ENCODE measurements at places on chromosomes 7 and 10. TPM values are rescaled to one million over a fixed set of nuclear protein-coding genes. Genes with fewer than 3 reads are reported as not detected.

GRCh38 chr7:112495810-112496462, 15.1 kb downstream of the LSMEM1 start:
- DNase-seq = no peak
- H3K4me1 ChIP-seq = peaks cover 18% of the 10 kb centered on the region
- H3K36me3 ChIP-seq = peaks cover 2% of the 10 kb centered on the region
- H3K27ac ChIP-seq = peak overlapping the region; percentile 42
- H3K4me3 ChIP-seq = no peak overlapping the region
- H3K27me3 ChIP-seq = peaks cover 2% of the 10 kb centered on the region

GRCh38 chr10:55747244-55747643, 613.8 kb downstream of the ZWINT start:
- H3K36me3 ChIP-seq = no peaks in the 10 kb centered on the region
- H3K27me3 ChIP-seq = peaks cover 5% of the 10 kb centered on the region
- no peak overlapping the region for H3K27ac ChIP-seq
- no peak overlapping the region for H3K4me3 ChIP-seq

DNA sequence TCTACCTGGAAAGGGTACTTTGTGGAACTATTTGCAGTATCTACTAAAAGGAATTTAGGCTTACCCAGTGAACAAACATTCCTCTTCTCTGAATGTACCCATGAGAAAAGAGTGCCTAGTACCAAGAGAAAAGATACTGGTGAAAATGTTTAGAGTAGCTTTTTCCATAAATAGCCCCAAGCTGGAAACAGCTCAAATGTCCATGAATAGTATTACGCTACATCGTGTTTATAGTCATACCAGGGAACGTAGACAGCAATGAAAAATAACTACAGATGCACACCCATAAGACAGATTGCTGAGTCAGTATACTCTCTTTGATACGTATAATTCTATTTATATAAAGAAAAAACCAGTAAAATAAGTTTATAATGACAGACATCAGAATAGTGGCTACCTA, 285.9 kb downstream of the KLF6 start:
- DNase-seq = no peak
- no peaks in the 10 kb centered on the region for H3K36me3 ChIP-seq
- H3K4me1 ChIP-seq = peaks cover 56% of the 10 kb centered on the region
- H3K4me3 ChIP-seq = no peak overlapping the region
- no peaks in the 10 kb centered on the region for H3K27me3 ChIP-seq
- H3K27ac ChIP-seq = peak overlapping the region; percentile 67

DNA sequence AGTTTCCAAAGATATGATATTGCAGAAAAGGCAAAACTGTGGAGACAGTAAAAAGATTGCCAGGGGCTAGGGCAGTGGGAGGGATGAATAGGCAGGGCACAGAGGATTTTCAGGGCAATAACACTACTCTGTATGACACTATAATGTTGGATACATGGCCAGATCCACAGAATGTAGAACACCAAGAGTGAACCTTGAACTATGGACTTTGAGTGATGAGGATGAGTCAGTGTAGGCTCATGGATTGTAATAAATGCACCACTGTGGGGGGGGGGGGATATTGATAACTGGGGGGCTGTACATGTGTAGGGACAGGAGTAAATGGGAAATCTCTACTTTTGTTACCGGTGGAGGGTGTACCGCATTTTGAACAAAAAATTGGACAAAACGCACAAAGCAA, 77.4 kb downstream of the ALOX5 start:
- H3K4me1 ChIP-seq = peaks cover 8% of the 10 kb centered on the region
- no peaks in the 10 kb centered on the region for H3K27me3 ChIP-seq
- H3K27ac ChIP-seq = no peak overlapping the region

DNA sequence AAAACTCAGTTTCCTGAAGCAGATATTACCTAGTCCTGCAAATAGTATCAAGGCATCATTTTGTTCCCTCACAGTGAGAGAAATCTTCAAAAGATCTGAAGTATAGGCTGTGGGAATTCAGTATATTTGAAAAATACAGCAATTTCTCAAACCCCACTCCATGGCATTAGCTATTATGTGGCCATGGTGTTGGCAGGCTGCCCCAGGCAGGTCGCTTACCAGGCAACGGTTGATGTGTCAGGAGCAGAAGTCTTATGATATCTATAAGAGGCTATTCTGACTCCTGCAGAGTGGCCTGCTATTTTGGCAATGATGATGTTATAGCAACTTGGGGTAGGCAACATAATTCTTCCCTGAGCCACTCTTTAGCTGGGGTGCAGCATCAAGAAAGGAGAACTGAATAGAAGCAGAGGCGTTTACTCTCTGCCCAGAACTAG, 187.9 kb downstream of the PLXDC2 start:
- peak overlapping the region; percentile 90 for H3K27ac ChIP-seq
- peak overlapping the region; percentile 29 for H3K4me3 ChIP-seq
- no peak for DNase-seq
- H3K36me3 ChIP-seq = peaks cover 12% of the 10 kb centered on the region
- H3K27me3 ChIP-seq = no peaks in the 10 kb centered on the region

GRCh38 chr10:21985541-21985940, 18.0 kb downstream of the DNAJC1 start:
- H3K36me3 ChIP-seq = peaks cover 3% of the 10 kb centered on the region
- peaks cover 21% of the 10 kb centered on the region for H3K4me1 ChIP-seq
- DNase-seq = no peak
- H3K4me3 ChIP-seq = no peak overlapping the region
- H3K27me3 ChIP-seq = no peaks in the 10 kb centered on the region

GRCh38 chr7:32892521-32893206, 1.1 kb upstream of the KBTBD2 start:
- peak overlapping the region; percentile 97 for H3K27ac ChIP-seq

- H3K27me3 ChIP-seq = no peaks in the 10 kb centered on the region
- DNase-seq = no peak
- H3K36me3 ChIP-seq = no peaks in the 10 kb centered on the region
- H3K4me1 ChIP-seq = no peaks in the 10 kb centered on the region
These were observed 601.4 kb upstream of the MGMT start for GRCh38 chr10:128865436-128866195.

- peak; percentile 74 for DNase-seq
- peaks cover 11% of the 10 kb centered on the region for H3K27me3 ChIP-seq
These were observed 561 bp downstream of the FGFR2 start for GRCh38 chr10:121597504-121598262.

GRCh38 chr7:37119296-37119860, 329.3 kb downstream of the ELMO1 start:
- no peak for DNase-seq
- H3K27me3 ChIP-seq = peaks cover 6% of the 10 kb centered on the region
- peak overlapping the region; percentile 71 for H3K27ac ChIP-seq
- H3K4me1 ChIP-seq = peaks cover 10% of the 10 kb centered on the region

- H3K27ac ChIP-seq = no peak overlapping the region
- peaks cover 4% of the 10 kb centered on the region for H3K36me3 ChIP-seq
- DNase-seq = no peak
- H3K4me1 ChIP-seq = peaks cover 85% of the 10 kb centered on the region
- H3K4me3 ChIP-seq = no peak overlapping the region
- no peaks in the 10 kb centered on the region for H3K27me3 ChIP-seq
These were observed 119.6 kb downstream of the ZMIZ1 start for GRCh38 chr10:79188154-79188965.

DNA sequence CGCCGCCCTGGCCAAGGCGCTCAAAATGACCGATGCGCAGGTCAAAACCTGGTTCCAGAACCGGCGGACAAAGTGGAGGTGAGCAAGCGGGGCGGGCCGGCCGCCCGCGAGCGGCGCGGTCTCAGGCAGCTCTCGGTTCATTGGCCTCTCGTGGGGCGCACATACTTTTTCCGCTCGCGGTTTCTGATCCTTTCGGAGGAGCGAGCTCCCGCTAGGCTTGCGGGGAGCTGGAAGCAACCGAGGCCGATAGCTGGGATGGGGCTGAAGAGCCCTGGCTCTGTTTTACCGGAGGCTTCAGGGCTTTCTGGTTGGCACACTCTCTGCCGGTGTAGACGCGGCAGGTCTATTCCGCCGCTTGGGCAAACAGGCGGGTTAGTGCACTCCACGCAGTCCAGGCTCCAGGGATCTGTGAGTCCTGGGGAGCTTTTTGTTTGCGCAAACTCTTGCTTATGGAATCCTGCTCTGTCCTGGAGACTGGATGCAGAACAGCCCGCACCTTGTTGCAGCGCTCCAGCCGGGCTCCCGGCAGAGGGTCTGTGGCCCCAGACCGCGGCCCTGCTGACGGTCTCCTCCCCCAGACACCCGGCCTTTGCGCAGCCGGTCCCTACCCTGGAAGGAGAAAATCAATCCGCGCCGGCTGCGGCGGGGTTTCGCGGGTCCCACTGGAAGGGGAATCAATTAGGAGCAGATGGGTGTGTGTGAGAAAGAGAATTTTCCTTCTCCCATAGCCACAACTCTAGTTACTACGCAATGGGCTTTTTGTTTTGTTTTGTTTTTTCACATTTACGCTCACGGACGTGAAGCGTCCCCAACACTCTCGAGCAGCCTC, 3.4 kb downstream of the TLX1 start:
- H3K27me3 ChIP-seq = peaks cover 78% of the 10 kb centered on the region
- no peak overlapping the region for H3K27ac ChIP-seq
- no peak overlapping the region for H3K4me3 ChIP-seq
- peaks cover 23% of the 10 kb centered on the region for H3K4me1 ChIP-seq

- no peak overlapping the region for H3K4me3 ChIP-seq
- DNase-seq = no peak
- H3K27ac ChIP-seq = no peak overlapping the region
- H3K36me3 ChIP-seq = no peaks in the 10 kb centered on the region
- H3K4me1 ChIP-seq = peaks cover 9% of the 10 kb centered on the region
These were observed 16.1 kb downstream of the COL28A1 start for GRCh38 chr7:7519528-7519927.

DNA sequence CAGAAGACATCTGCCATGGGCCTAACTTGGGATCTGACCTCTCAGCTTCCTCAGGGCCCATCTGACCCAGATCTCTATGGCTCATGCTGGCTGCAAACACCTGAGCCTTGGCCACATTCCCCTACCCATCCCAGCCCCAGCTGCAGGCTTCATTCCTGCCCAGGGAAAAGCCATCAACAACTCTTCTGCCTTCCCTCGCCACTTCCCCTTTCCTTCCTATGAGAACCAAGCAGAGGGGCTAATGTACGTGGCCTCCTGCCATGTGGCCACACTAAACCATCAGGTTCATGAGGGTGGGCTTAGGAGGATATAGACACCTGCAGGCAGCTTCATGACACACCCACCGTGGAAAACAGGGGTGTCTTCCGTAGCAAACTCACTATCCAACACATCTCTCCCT, 312.2 kb downstream of the GALNT17 start:
- H3K4me1 ChIP-seq = peaks cover 26% of the 10 kb centered on the region
- no peak overlapping the region for H3K4me3 ChIP-seq
- H3K36me3 ChIP-seq = peaks cover 11% of the 10 kb centered on the region
- DNase-seq = no peak
- H3K27ac ChIP-seq = no peak overlapping the region

- H3K4me1 ChIP-seq = peaks cover 49% of the 10 kb centered on the region
- DNase-seq = no peak
- peak overlapping the region; percentile 49 for H3K27ac ChIP-seq
- H3K27me3 ChIP-seq = no peaks in the 10 kb centered on the region
- H3K4me3 ChIP-seq = no peak overlapping the region
- H3K36me3 ChIP-seq = no peaks in the 10 kb centered on the region
These were observed 62.4 kb downstream of the THNSL1 start for GRCh38 chr10:25078658-25079431.

- DNase-seq = no peak
- peaks cover 34% of the 10 kb centered on the region for H3K36me3 ChIP-seq
- H3K4me1 ChIP-seq = no peaks in the 10 kb centered on the region
- no peak overlapping the region for H3K27ac ChIP-seq
These were observed 51.3 kb downstream of the POLL start for GRCh38 chr10:101536800-101537199.

- H3K4me1 ChIP-seq = peaks cover 16% of the 10 kb centered on the region
- H3K27me3 ChIP-seq = no peaks in the 10 kb centered on the region
- DNase-seq = no peak
- H3K36me3 ChIP-seq = no peaks in the 10 kb centered on the region
- H3K4me3 ChIP-seq = no peak overlapping the region
These were observed 61.7 kb downstream of the PROSER2 start for GRCh38 chr10:11884706-11885423.

GRCh38 chr10:108521827-108522492, 1357.5 kb upstream of the SORCS1 start:
- DNase-seq = no peak
- H3K27ac ChIP-seq = no peak overlapping the region
- no peaks in the 10 kb centered on the region for H3K4me1 ChIP-seq
- no peak overlapping the region for H3K4me3 ChIP-seq

DNA sequence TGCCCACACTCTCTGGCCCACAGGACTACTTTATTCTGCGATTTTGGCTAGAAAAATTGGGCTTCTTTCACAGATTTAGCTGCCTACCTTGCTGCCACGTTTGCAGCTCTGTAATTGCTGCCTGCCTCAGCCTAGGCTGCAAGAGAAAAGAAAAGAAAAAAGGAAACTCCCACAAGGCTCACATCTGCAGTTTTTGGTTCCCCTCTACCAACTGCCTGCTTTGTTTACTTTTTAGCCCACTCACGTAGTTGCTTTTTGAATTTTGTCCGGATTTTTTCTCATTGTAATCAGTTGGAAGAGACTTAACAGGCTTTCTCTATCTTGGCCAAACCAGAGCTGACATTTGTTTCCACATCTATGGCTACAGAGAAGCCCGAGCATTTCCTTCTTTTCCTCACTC, 24.3 kb downstream of the SUN3 start:
- DNase-seq = no peak
- H3K4me3 ChIP-seq = no peak overlapping the region
- no peaks in the 10 kb centered on the region for H3K27me3 ChIP-seq

DNA sequence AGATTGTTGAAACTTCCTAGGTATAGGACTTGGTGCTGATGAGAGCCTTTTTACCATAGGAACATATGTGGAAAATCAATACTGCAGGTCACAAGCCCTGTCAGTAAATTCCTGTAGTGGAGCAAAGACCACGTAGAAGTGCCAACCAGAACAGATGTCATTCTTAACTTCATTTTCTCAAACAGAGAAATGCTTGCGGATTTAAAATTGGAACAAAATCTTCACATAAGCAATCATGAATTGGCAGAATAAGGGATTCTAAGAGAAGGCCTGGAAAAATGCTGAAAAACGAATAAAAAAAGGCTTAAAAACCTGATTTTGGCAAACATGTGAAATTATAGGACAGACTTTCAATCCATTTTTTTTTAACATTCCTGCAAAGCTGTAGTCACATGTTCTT, 80.8 kb upstream of the SMIM30 start:
- no peak overlapping the region for H3K4me3 ChIP-seq
- peaks cover 6% of the 10 kb centered on the region for H3K27me3 ChIP-seq
- no peak for DNase-seq
- peaks cover 17% of the 10 kb centered on the region for H3K4me1 ChIP-seq
- no peak overlapping the region for H3K27ac ChIP-seq

GRCh38 chr10:3451516-3452172, 279.1 kb upstream of the PITRM1 start:
- peak overlapping the region; percentile 96 for H3K27ac ChIP-seq
- peaks cover 55% of the 10 kb centered on the region for H3K4me1 ChIP-seq
- H3K36me3 ChIP-seq = no peaks in the 10 kb centered on the region
- H3K4me3 ChIP-seq = no peak overlapping the region

Gene ADRA2A
- 0.17 TPM for total RNA-seq

Gene ZWINT
- 21.8 TPM for total RNA-seq

Gene LRGUK
- total RNA-seq = 0.20 TPM

Gene SEPHS1
- 52.9 TPM for total RNA-seq

Gene H2BK1
- not detected for total RNA-seq

Gene PWWP2B
- total RNA-seq = 13.9 TPM

Gene CC2D2B
- 0.30 TPM for total RNA-seq

Gene NUTM2D
- 3.2 TPM for total RNA-seq

Gene ATG9B
- not detected for total RNA-seq

Gene FZD8
- total RNA-seq = 86.9 TPM

Gene COL1A2
- 12,302 TPM for total RNA-seq

Gene NPTX2
- total RNA-seq = 1.4 TPM

Gene ATP6V0A4
- total RNA-seq = 0.70 TPM

Gene VDAC2
- 161 TPM for total RNA-seq

Gene TRIM50
- total RNA-seq = not detected

All from chondrocyte (in vitro differentiated cells).